ENCODE measurements at places on chromosomes 16 and 17.

DNA sequence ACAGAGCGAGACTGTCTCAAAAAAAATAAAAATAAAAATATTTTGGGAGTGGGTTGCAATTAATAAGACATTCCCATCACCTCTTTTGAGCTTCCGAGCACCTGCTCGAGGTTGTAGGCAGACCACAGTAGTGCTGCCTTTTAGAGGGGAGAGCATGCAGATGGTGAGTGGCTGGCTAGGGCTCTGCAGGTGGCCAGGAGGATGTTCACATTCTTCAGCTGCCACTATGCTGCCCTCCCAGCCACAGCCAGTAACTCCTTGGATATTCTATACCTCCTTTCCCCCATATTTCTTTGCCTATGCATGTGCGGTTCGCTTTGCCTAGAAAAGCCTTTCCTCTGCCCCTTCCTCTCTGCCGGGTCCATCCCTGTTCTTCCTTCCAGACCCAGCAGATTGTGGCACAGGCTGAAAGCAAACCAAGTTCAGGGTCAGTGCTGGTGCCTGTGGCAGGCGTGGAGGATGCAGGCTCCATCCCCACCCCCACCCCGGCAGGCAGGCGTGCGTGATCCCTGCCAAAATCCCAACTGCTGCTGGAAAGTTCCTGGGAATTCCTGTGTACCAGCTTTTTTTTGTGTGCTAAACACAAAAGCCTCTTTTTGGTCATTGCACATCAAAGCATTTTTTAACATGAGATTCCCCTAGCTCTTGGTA, 33.8 kb upstream of the CMIP start:
- DNase-seq = no peak

GRCh38 chr16:64408699-64409098, 713.2 kb downstream of the CDH11 start:
- no peak for DNase-seq

GRCh38 chr17:53724726-53725125, 98.0 kb upstream of the KIF2B start:
- no peak for DNase-seq

GRCh38 chr16:71590584-71590983, 13.7 kb upstream of the TAT start:
- no peak for DNase-seq

- no peak for DNase-seq
These were observed 19.7 kb downstream of the TEKT3 start for GRCh38 chr17:15321556-15322251.

DNA sequence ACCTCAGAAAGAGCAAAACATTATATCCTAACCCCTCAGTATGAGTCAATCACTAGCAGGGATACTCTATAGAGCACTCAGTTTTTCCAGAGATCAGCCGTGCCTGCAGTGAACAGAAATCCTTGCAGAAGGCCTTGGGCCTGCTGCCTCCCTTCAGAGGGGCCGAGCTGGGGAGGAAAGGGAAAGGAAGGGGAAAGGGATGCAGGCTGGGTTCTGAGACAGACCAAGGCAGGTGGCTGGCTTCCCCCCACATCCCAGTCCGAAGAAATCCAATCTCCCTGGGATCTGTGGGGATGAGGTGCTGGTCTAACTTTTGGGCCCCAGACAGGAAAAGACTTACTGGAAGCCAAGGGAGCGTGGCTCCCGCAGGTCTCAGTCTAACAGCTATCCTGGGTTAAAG, 25.3 kb downstream of the SRL start:
- no peak for DNase-seq

GRCh38 chr17:7562208-7562605, 488 bp downstream of the SENP3 start:
- no peak for DNase-seq

DNA sequence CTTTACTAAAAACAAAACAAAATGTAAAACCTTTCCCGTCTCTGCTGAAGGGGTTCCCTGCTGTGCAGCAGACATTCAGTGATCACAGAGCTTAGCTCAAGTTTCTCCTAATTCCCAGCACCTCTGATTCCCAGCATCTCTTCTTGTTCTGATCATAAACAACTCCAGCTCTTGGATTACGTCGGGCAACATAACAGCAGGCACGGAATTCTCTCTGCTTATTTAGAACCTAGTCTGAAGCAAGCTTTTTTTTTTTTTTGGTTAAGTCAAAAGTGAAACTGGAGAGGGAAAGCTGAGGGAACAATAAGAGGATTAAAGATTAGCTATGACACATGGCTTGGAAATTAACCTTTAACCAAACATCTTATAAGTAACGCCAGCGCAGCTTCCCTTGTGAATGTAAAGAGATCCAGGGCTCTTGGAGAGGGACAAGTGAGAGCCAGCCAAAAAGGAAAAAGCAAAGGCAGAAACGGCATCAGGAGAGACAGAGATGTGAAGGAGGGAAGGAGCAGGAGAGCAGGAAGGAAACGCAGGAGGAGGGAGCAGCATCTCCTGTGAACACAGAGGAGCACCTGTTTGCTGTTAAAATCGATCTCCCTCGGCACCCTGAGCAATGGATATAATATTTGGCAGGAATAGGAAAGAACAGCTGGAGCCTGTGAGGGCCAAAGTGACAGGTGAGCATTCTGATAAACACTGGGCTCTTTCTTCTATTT, at the start of gene BCO1:
Gene BCO1, plus strand, starts transcription at position 394 of the 716 bp plus-strand sequence. Its CDS starts 220 bp downstream, at position 614.
- no peak for DNase-seq

GRCh38 chr16:14286368-14287230, 215.5 kb downstream of the MRTFB start:
- peak; percentile 30 for DNase-seq

GRCh38 chr17:46817151-46817900, 1.2 kb downstream of the WNT3 start:
- no peak for DNase-seq

GRCh38 chr16:2841606-2842339, 11.7 kb downstream of the ZG16B start:
- DNase-seq = peak; percentile 41

DNA sequence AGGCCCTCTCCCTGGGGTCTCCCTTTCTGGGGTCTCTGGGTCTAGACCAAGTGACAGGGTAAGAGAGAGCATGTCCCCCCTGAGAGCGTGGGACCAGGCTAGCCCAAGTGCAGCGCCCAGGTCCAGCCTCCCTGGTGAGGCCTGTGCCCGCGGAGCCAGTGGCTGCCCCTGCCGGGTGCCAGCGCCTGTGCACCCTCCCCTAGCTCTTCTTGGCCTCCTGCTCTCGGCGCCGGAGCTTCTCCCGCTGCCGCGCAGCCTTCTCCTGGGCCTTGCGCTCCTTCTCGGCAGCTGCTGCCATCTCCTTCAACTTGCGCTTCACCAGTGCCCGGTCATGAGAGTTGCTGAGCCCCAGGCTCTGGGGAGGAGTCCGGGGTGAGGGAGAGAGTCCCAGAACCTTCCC, 17.3 kb downstream of the SAMD14 start:
- DNase-seq = no peak

- DNase-seq = peak; percentile 27
These were observed 578 bp downstream of the PGAP6 start for GRCh38 chr16:381012-381788.

DNA sequence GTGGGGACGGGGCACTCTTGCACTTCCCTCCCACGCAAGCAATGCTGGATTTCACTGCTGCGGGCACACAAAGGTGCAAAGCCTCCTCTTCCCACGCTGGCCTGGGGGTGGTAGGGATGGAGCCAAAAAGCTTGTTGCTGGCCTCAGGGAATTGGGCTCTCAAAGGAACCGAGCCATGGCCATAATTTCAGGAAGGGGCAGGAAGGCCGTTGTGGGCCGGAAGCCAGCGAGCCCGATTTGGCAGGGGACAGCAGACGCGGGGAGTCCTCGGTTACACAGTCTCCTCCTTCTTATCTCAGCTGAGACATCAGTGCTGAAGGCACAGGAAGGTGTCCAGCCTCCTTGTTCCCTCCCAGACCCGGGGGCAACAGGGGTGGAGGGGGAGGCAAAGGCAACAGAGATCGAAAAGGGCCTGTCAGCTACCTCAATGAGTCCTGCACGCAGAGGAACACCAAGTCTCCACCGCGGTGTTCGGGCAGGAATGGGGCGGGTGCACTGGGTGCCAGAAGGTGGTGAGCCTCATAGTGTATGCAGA, 59.5 kb downstream of the SLFN11 start:
- DNase-seq = no peak

GRCh38 chr16:27495191-27495590, 54.5 kb downstream of the GTF3C1 start:
- no peak for DNase-seq

DNA sequence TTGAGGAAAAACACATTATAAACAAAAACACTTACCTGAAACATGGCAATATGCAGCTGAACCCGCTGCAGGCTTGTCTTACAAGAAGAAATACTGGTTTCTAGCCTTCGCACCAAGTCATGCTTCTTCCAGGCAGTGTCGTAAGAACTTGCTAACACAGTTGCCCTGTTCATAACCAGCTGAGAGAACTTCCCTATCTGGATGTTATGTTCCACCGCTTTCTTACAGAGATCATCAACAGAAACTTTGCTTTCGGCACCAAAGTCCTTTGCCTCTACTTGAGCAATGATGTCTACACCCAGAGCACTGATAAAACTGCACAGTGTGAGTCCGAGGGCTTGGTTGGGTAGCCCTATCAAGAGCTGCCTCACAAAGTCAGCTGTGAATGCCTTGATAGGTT, 27.9 kb upstream of the ARL6IP1 start:
- DNase-seq = no peak

- no peak for DNase-seq
These were observed 23.1 kb downstream of the ATP2C2 start for GRCh38 chr16:84391151-84392030.

DNA sequence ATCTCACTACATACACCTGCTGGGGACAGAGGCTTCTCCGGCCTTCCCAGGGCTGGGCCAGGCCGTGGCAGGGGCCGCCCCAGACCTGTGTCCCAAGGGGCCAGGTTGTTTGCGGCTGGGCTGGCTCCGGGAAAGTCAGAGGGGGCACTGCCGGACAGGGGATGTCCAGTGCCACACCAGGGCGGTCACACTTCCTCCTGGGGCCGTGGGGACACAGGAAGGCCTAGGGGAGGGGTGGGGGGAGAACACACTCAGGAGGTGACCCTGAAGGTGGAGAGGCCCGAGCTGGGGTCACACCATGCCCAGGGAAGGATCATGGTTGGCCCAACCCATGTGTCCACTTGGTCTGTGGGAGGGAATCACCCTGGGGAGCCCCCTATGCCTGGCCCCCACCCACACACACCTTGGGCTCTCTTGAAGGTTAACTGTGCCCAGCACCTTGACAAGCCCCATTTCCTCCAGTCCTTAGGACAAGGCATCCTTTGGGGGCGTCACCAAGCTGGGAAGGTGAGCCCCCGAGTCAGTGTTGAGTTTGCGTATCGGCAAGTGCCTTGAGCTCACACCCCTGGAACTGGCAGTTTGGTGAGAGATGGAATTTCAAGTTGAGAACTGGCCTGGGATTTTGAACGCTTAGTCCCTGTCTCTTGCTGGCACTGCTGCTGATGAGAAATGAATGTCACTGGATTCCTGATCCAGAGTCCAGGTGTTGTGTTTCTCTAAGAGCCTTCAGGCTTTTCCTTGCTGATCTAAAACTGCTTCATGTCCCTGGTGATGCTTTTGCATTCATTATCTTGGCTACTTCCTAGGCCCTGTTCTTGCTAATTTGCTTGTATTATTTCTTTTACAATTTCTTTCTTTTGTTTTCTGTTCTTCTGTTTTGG, 7.7 kb upstream of the ACTG1 start:
- no peak for DNase-seq

GRCh38 chr16:60137891-60138290, 1403.8 kb upstream of the GOT2 start:
- DNase-seq = no peak

DNA sequence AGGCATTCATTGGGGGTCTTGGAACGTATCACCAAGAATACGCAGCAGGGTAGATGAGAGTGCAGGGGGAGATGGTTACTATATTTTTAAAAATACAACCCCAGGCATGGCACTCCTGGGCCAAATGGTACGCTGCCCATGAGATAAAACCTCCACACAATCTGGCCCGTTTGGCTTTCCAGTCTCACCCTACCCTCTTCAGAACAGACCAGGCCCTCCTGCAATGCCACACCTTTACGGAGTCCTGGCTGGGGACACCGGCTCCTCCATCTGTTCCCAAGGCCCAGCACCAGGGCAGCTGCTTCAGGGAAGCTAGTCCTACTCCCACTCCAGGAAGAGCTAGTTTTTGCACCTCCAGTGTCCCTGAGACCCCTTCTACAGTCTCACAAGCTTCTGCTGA, 24.4 kb downstream of the SNN start:
- no peak for DNase-seq

GRCh38 chr17:81148571-81148970, 16.7 kb upstream of the PVALEF start:
- no peak for DNase-seq

GRCh38 chr16:57988929-57989328, 11.5 kb downstream of the ZNF319 start:
- no peak for DNase-seq

DNA sequence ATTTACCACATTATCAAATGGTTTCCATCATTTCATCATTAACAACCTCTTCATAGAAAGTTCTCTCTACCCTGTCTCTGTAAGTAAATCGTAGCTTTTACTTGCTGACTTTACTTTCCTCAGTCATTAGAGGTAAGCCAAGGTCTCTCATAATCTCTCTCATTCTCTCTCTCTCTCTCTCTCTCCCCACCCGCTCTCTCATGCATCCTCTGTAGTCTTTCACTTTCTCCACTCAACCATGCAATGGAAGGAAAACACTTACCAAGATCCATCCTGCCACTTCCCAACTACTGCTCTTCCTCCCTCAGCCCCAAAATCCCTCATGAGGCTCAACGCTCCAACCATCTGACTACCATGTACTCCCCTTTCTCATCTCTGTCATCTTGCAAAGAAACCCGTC, 6.1 kb downstream of the CEP112 start:
- no peak for DNase-seq

- no peak for DNase-seq
These were observed 7.6 kb downstream of the MRPS23 start for GRCh38 chr17:57842280-57842679.

- no peak for DNase-seq
These were observed 29.7 kb upstream of the RMI2 start for GRCh38 chr16:11315510-11315909.

DNA sequence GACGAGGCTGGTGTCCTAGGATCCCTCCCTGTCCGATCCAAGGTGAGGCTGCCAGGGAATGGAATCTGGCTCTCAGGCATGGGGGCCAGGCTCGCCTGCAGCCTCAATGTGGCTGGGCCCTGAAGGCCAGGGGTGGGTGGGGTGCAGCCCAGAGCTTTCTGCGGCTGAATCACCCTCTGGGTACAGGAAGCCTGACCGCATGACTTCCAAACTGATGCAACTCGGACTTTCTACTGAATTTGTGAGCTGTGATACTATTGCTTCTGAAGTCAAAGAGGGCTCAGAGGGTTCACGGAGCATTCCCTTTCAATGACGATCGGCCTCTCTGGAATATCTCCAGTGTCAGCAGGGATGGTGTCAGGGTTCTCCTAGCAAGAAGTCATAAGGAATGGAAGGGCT, 123.7 kb downstream of the METRNL start:
- peak; percentile 71 for DNase-seq
